ENCODE measurements at places on chromosomes 4 and X.
A peak's percentile ranks its signal among the peaks of the same experiment; 100 is the strongest.

GRCh38 chr4:86034616-86035015 is 325.2 kb downstream of the MAPK10 start:
- H3K36me3 ChIP-seq: no peaks in the 10 kb centered on the region
- peaks cover 26% of the 10 kb centered on the region for H3K4me1 ChIP-seq
- H3K27me3 ChIP-seq: no peaks in the 10 kb centered on the region
- H3K4me3 ChIP-seq: no peak overlapping the region
- H3K27ac ChIP-seq: no peak overlapping the region
- no peak for DNase-seq

DNA sequence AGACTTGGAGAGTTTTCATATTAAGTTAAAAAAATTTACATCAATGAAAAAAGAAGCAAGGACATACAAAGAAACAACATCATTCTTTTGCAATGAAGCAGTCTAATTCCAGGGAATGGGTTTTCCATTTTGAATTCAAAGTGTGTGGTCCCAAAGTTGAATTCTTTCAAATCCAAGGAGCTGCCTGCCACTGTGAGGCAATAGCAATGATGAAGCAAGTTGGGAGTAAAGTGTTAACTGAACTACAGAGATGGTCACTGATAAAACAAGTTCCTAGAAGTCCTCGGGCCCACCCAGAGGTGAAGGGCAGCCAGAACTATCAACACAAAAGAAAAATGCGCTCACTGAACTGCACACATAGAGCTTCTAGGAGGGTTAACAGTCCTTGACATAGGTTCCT is 115.9 kb downstream of the RAB28 start:
- H3K27ac ChIP-seq: no peak overlapping the region
- H3K4me1 ChIP-seq: no peaks in the 10 kb centered on the region

GRCh38 chr4:128565565-128566186 is 243.8 kb upstream of the JADE1 start:
- no peaks in the 10 kb centered on the region for H3K36me3 ChIP-seq
- peaks cover 6% of the 10 kb centered on the region for H3K4me1 ChIP-seq
- no peak overlapping the region for H3K27ac ChIP-seq
- H3K4me3 ChIP-seq: no peak overlapping the region
- no peaks in the 10 kb centered on the region for H3K27me3 ChIP-seq

DNA sequence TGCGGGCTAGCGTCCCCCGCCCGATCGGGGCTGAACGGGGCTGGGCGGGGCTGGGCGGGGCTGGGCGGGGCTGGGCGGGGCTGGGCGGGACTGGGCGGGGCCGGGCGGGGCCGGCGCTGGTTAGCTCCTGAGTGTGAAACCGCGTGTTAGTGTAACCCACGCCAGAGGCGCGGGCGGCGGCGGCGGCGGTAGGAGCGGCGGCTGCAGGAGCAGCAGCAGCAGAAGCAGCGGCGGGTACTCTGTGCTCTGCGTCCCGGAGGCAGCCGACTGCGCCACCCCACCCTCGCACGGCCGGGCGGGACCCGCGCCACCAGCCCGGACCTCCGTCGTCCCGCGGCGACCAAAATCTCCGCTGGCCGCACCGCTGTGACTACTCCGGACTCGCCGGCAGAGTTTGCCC is 128.1 kb downstream of the LAS1L start:
- H3K4me1 ChIP-seq: peaks cover 6% of the 10 kb centered on the region
- peak overlapping the region; percentile 37 for H3K4me3 ChIP-seq
- no peak overlapping the region for H3K27ac ChIP-seq
- H3K36me3 ChIP-seq: no peaks in the 10 kb centered on the region

- no peaks in the 10 kb centered on the region for H3K36me3 ChIP-seq
- no peaks in the 10 kb centered on the region for H3K27me3 ChIP-seq
- peaks cover 3% of the 10 kb centered on the region for H3K4me1 ChIP-seq
- H3K4me3 ChIP-seq: no peak overlapping the region
- H3K27ac ChIP-seq: no peak overlapping the region
- DNase-seq: no peak
Observed at GRCh38 chr4:79687006-79687405, 279.0 kb upstream of the GK2 start.

DNA sequence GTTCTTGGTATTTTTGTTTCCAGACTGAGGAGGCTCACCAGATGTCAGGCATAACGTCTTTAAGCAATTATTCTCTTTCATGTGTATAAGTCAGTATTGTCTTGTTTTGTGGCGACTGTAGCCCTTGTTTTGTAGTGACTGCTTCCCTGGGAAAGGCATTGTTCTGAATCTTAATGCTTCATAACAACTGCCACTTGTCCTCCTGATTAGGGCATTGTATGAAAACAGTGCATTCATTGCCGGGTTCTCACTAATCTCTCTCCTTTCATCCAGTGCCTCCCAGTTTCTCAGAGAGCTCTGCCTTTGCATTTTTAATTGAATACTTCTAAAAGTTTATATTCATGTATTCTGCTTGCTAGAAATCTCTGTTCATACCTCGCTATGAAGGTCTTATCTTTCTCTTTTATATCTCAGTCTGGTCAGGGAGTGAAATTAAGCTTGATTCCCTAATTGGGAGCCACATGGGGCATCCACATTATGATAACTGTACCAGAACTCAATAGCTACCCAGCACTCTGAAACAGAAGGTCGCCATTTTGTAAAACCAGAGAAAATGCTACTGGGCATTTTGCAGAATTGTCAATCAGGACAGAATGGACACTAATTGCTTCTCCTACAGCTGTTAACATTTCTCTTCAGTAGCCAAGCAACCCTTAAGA is 149.8 kb downstream of the GBA3 start:
- no peak overlapping the region for H3K4me3 ChIP-seq
- no peak for DNase-seq
- no peak overlapping the region for H3K27ac ChIP-seq
- H3K27me3 ChIP-seq: no peaks in the 10 kb centered on the region
- H3K36me3 ChIP-seq: no peaks in the 10 kb centered on the region

Measured in suprapubic skin (tissue), 4 donors.